ENCODE measurements at places on chromosomes 6 and 20.

- DNase-seq: no peak
Observed at GRCh38 chr6:117733341-117733740, 58.1 kb downstream of the NUS1 start.

DNA sequence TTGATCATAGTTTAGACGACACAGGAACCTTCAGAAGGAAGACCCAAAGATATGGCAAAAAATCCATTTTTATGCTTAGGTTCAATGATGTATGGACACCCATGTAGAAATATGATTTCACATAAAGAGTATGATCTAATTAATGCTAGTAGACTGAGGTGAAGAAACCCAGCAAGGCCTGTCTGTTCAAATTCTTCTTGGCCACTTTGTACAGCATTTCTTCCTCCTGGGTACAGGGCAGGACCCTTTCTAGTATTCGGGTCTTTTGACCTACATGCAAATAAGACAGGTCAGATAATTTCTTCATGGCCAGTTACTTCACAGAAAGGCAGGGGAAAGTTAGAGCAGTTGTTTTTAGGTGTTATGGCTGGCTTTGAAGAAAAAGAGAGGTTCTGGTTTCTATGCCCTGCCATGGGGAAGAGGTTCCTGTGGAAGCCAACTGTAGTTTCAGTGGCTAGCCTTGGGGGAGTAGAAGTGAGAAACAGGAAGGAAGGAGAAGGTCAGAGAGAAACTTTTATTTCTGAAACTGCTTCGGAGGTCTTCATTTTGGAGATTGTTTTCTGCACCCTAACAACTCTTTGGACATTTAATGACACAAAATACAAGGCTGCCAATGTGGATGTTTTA, 208.3 kb downstream of the PTPRK start:
- no peak for DNase-seq

GRCh38 chr6:1382331-1382882, 7.0 kb upstream of the FOXF2 start:
- DNase-seq: no peak

GRCh38 chr6:159249128-159249527, 79.9 kb downstream of the FNDC1 start:
- DNase-seq: no peak

- DNase-seq: no peak
Observed at GRCh38 chr20:23249541-23249940, 101.0 kb upstream of the NXT1 start.

DNA sequence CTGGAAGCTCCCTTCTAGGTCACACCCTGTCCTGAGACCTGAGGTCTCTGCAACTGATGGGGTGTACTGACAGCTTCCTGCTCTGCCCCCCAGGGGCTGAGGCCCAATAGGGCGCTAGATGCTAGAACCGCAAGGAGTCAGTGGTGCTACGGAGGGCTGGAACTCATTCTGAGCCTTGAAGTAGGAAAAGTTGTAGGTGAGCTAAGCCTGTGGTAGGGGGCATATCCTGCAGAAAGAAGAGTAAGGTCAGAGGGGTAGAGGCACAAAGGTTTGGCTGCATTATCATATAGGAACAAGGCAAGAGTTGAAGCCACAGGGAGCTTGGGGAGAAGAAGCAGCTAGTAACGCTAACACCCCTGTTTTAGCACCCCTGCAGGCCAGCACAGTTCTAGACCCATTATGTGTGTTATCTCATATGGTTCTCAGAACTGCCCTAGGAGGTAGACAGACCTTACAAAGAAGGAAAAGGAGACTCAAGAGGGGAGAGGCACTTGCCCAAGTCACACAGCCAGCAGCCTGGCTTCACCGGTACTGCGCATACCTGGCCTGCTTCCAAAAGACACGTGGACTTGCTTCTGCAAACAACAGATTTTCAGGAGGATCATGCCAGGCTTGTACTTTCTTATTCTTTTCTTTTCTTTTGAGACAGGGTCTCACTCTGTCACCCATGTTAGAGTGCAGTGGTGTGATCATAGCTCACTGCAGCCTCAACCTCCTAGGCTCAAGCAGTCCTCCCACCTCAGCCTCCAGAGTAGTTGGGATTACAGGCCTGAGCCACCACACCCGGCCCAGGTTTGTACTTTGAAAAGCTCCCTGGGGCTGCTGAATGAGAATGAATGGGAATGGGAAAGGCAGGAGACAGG, 156.1 kb downstream of the MRPL14 start:
- no peak for DNase-seq

DNA sequence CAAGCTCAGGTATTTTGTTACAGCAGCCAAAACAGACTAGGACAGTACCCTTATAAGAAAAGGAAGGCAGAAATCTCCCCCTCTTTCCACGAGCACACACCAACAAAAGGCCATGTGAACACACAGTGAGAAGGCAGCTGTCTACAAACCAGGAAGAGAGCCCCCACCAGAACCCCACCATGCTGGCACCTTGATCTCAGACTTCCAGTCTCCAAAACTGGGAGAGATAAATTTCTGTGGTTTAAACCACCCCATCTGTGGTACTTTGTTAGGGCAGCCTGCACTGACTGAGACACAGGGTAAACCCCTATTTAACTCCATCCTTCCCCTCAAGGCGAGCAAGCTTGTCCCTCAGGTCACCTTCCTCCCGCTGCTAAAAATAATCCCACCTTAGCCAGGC, 475.8 kb upstream of the JARID2 start:
- DNase-seq: no peak

DNA sequence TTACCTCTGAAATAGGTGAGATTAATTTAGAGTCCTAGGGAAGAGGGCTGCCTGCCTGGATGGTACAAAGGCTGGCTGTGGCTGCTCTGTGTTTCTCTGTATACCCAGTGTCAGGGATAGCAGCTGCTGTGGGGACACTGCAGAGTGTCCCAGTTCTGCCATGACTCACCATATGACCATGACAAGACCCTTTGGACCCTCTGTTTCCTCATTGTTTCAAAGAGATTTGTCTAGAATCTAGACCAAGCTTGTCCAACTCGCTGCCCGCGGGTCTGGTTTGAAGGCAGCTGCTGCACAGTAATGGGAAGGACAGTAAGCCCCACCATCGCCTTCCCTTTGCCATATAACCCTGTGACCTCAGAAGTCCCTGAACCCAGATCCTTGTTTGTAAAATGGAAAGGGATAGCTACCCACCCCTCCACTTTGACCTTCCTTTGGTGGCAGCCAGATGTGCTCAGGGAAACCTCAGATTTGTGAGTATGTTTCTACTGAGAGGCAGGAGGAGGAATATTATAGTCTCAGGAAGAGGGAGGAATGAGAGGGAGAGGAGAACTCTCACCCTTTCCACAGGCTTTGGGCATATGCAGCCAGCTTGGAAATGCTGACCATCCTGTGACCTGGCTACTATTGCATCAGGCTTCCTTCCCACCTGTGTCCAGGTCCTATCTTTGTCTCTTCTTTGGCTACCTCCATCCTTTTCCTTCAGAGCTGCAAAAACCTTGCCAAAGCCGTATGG, 14.0 kb downstream of the PLCG1 start:
- no peak for DNase-seq

- no peak for DNase-seq
Observed at GRCh38 chr20:1346315-1346969, 17.5 kb upstream of the SDCBP2 start.

GRCh38 chr20:44584162-44584561, 1.8 kb downstream of the PKIG start:
- no peak for DNase-seq

- no peak for DNase-seq
Observed at GRCh38 chr20:13202565-13202964, 18.5 kb upstream of the ISM1 start.

GRCh38 chr20:10557685-10558084, 116.1 kb downstream of the JAG1 start:
- no peak for DNase-seq

DNA sequence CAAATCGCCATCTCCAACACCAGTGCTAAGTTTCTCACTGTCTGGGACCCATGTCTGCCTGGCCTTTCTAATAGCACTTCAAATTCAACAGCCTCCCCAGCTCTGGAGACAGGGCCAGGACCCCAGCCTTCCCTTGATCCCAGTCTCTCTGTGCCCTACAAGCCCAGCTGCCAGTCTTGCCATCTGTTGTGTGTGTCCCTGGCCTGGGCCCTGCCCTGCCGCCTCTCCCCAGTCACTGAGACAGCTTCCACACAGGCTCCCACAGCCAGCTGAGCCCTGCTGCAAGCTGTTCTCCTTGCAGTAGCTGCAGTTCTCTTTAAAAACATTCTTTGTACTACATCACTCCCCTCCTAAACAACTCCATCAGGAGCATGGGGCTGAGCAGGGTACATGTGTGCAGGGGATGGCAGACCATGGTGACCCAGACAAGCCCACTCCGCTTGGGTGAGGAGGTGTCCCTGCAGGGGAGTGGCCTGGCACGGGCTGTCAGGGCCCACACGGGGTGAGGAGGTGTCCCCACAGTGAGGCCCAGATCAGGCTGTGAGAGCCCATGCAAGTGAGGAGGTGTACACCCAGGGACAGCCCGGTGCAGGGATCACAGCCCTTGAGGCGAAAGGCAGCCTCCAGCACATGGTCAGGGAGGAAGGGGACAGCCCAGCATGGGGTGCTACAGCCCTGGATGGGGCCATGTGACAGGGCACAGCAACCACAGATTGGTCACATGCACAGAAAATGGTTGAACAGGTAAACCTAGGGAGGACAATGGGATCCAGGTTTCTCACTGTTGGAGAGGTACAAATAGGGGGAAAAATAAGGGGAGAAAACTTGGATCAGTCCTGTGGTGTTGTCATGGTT, 16.2 kb downstream of the CST7 start:
- DNase-seq: no peak

GRCh38 chr20:8168785-8169288, 36.8 kb downstream of the PLCB1 start:
- no peak for DNase-seq
